ENCODE measurements at places on chromosomes 2 and 18.

- no peak for DNase-seq
These were observed 22.6 kb downstream of the GREB1L start for GRCh38 chr18:21264651-21265050.

GRCh38 chr2:186294248-186294888, 191.7 kb upstream of the ZC3H15 start:
- no peak for DNase-seq

DNA sequence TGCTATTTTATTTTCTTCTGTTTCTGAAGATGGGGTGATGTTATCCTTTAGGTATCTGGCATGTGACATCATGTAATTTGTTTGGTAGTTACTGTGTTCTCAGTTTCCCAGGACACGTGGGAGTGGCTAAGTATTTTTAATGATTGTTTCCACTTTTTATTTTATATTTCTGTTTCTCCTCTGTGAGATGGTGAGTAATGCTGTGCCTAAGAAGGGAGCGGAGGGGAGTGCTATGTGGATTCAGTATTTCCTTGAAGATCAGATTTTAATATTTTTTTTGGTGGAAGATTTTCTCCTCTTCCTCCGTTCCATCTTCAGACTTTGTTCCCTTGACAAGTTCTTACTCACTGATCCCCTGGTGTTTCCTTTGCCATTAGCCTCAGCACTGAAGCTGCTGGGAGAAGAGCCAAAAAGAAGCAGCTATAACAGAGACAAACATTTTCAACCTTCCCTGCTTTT, 180.0 kb upstream of the MMADHC start:
- no peak for DNase-seq

DNA sequence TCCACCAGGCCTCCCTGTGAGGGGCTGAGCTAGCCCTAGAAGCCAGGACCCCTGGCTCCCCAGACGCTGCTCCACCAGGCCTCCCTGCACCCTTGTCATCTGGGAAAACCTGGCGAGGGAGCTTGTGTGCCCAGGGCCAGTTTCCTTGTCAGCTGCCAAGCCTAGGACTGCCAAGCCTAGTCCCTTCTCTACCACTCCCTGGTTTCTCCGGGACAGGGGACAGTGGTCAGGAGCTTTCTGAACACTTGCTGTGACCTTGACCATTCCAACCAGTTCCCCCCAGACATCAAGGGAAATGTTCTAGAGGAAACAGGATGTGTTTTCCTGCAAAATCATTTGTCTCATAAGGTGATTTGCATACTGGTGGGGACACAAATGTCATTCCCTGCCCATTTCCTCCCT, 41.3 kb upstream of the MRPL33 start:
- DNase-seq = no peak

DNA sequence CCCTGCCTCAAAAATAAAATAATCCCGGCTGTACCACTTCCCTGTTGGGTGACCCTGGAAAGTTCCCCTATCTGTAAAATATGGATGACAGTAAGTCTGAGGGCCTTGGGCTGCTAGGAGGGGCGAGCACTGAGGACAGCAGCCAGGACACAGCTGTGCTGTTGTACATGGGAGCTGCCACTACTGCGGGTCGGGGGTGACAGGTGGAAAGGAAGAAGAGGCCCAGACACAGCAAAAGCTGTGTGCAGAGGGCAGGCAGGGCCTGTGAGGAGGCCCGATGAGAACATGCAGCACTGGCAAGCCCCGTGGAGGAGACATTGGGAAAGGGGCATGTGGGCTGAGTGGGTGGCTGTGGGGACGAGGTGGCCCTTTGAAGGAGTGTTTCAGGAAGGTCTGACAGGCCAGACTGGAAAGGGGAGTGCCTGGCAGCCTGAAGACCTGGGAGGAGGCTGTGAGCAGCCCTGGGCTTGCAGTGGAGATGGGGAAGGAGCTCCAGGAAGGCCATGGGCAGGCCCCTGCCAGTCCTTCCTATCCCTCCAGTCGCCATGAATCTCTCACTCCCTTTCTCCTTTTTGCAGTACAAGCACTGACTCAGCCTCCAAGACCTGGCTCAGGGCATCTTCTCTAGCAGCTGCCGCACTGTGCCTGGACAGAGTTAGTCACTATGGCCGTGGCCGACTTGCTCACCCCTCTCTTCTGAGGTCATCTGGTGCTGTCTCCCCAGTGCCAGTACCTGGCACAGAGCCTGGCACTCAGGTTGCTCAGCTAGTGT, 28.9 kb upstream of the SEMA4C start:
- no peak for DNase-seq

GRCh38 chr2:162840598-162841246, 2.2 kb upstream of the KCNH7 start:
- no peak for DNase-seq

DNA sequence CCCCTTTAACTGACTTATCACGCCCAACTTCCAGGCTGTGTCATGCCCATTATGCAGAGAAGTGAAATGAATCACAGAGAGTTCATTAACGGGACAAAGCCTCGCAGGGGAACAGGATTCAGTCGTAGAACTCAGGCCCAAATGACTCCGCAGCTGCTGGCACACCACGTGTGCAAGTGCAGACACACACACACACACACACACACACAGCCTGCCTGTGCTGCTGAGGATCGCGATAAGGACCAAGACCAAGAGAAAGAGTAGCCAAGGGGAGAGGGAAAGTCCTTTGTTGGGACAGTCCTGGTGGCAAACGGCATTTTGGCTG, 90.0 kb upstream of the TAF1B start:
- no peak for DNase-seq

DNA sequence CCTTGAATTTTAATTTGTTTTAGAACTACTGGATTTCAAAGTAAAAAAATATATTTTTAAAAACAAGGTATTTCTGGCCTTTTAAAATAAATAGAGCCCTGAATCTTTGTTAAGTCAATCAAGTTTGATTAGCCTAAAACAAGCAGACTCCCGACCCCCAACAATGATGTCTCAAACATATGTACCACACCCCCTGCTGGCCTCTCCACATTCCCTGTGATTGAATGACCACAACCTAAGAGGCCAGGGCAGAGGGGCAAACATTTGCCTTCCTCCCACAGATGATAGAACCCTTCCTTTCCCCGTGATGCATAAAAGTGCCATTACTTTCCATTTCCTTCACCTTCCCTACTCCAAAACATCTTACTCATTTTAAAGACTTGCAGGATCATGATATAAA, 130.9 kb downstream of the STK39 start:
- peak; percentile 25 for DNase-seq

DNA sequence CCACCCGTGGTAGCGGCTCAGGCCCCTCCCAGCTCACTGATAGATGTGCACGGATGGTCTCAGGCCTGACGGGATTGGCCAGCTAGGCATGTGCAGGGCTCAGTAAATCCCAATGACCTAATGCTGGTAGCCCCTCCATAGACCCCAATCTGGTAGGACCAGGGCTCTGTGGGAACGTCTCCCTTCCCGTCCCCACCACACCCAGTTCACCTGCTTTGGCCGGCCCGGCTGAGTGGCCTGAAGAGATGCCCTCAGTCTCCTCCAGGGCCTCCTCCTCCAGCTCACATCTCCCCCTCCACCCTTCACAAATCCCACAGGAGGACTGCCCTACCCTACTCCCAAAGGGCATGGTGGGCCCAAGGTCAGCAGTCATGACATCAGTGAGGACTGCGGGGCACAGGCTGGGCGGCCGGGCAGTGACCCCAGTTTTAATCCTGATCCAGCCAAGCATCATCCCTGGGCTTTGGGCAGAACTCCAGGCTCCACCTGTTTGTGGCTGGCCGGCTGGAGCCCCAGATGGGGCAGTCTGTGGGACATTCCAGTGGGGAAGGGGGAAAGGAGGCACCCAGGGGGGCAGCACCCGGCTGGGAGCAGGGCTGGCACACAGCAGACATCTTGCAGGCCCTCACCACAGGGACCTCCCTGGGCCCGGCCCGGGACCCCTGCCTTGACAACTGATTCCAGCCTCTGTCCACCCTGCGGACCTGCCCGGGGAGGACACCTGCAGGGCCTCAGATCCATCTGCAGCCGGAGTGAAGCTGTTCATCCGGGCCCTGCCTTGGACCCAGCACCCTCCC, 2.3 kb downstream of the KIF1A start:
- DNase-seq = no peak

- DNase-seq = no peak
These were observed 385.7 kb downstream of the STK39 start for GRCh38 chr2:167861574-167862193.

- DNase-seq = no peak
These were observed 324.8 kb upstream of the HS6ST1 start for GRCh38 chr2:128643221-128644065.

DNA sequence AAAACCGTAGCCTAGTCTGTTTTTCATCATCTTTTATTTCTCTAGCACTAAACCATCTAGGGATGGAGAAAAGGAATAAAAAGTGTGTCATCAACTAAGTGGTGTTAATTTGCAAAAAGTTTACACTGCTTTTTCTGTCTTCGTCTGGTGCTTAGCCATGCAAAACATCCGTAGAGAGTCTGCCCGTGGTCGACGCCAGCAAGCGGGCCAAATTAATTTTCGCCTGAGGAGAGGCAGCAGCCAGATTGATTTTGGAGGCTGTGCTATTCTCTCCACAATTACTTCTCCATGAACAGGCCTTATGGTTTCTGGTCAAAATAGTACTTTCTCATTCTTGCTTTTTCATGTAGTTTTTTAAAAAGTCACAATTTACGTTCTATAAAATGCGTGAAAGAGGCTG, 46.3 kb downstream of the TNFRSF11A start:
- no peak for DNase-seq

DNA sequence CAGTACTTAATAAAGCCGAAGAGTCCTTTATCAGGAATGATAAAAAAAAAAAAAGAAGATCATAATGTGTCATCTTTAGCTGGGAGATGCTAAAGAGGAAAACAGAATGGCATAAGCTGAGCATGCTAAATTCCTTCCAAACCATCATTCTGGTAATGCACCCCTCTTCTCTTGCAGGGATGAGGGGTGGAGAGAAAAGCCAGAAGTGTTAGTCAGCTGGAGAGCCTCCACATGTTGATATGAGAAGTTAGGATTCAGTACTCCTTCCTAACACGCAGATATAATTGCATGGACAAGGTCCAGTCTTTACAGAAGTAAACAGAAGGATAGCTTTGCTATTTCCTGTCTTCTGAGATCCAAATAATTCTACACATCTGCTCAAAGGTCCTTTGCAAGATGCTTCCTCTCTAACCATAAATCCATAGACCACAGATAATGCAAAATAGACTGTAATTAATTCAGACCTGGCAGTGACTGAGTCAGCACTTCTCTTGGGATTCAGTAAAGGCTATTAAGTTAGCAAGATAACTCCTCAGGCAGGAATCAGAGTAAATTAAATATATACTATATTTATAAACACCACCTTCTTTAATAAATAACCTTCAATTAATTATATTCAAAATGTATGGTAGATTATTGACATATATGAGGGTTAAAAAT, 930.0 kb upstream of the KLHL29 start:
- no peak for DNase-seq

DNA sequence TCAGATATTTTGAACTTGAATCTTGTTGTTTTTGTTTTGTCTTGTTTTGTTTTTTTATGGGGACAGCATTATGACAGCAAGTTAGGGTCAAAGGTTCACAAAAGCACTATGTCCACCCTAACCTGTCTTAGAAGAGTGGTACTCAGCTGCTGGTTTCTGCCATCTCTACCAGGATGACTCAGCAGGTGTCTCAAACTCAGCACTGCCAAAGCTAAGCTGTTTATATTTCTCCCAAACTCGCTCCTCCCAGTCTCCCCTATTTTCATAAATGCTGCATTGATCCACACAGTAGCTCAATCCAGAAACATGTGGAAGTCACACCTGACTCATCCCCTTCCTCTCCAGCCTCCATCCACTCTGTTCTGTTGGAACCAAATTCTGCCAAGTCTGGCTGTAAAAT, 134.9 kb downstream of the ZBTB7C start:
- no peak for DNase-seq

DNA sequence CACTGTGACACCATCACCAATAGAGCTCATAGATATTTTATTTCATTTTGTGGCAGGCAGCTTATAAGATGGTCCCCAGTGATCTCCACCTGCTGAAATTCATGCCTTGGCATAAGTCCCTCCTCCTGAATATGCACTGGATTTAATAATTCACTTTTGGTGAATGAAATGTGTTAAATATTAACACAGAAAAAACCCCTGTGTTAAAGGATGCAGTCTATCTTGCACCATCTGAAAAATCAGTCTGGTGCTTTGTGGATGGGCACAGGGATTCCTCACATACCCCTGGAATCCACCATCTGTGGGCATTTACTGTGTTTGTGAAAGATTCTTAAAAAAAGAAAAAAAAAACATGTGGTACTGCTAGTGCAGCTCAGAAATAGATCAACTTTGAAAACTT, 26.1 kb upstream of the WIPF1 start:
- no peak for DNase-seq

GRCh38 chr18:3869848-3870247, 419.9 kb downstream of the TGIF1 start:
- DNase-seq = peak; percentile 67

- no peak for DNase-seq
These were observed 488.9 kb downstream of the RNF144A start for GRCh38 chr2:7405861-7406715.

- DNase-seq = no peak
These were observed 37.1 kb downstream of the CCNT2 start for GRCh38 chr2:134955744-134956143.

DNA sequence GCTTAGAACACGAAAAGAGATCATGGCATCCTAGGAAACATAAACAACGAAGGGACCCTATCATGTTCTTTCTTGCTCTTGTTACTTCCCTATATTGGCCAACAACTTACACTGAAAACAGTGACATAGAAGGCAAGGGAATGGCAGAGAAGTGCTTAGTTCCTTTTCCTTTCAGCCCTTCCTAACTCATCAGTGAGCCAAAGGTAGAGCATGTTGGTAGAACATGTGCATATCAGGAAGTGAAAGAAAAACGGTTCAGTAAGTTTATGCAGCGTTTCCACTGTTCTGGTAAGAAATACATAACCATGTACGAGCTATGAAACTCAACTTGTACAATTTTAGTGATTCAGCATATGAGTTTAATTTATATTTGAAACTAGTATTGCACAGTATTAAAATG, 21.7 kb downstream of the AKAIN1 start:
- DNase-seq = no peak

DNA sequence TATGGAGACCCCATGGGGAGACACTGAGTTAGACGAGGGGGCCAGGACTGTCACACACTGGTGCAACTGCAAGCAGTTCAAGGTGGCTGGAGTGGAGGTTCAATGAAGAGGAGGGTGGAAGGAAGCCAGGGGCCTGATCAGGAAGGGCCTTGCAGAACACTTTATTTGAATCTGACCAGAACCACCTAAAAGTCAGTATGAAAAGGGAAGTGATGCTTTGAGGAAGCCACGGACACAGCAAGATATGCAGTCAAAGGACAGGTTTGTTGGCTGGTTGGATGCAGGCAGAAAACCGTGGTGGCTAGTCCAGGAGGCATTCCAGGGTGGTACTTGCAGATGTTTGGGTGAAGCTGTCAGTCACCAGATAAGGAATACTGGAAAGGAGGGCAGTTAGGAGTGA, 3.5 kb upstream of the FAM124B start:
- DNase-seq = no peak

DNA sequence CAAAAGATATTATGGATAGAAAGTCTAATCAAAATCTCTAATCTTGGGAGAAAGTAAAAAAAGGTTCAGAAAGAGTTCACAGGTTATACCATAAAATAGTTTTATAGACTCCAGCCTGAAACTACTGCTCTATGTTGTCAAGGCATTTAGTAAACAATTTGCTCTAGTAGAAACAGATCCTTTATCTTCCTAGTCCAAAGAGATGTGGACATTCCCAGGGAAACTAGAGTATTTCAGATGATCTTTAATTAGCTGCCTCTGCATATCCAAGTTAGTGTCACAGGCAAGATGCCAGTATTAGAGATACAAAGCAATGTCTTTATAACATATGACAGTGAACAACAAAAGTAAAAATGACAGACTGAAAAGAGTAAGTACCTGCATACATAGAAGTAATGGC, 708.6 kb downstream of the CCDC85A start:
- no peak for DNase-seq

Data from NCI-H524 (cell line).